GM04504 (cell line): ENCODE measurements at places on chromosomes 2 and 18.
A peak's percentile ranks its signal among the peaks of the same experiment; 100 is the strongest.

DNA sequence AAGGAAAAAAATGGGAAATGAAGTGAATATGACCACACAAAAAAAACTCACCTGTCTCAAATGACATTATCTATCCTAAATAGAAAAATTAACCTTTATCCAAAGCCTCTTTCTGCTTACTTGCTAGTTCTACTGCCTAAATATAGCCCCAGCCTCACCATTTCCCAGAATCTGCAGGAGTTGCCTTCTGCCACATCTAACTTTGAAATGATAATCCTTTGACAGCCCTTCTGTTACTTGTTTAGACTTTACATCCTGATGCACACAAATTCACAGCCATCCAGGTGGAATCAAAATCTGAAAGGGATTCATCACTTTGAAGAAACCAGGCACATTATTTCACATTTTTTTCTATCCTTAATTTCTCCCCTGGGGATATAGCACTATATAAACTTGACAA is 1356.2 kb upstream of the NXPH2 start:
- no peak for DNase-seq

DNA sequence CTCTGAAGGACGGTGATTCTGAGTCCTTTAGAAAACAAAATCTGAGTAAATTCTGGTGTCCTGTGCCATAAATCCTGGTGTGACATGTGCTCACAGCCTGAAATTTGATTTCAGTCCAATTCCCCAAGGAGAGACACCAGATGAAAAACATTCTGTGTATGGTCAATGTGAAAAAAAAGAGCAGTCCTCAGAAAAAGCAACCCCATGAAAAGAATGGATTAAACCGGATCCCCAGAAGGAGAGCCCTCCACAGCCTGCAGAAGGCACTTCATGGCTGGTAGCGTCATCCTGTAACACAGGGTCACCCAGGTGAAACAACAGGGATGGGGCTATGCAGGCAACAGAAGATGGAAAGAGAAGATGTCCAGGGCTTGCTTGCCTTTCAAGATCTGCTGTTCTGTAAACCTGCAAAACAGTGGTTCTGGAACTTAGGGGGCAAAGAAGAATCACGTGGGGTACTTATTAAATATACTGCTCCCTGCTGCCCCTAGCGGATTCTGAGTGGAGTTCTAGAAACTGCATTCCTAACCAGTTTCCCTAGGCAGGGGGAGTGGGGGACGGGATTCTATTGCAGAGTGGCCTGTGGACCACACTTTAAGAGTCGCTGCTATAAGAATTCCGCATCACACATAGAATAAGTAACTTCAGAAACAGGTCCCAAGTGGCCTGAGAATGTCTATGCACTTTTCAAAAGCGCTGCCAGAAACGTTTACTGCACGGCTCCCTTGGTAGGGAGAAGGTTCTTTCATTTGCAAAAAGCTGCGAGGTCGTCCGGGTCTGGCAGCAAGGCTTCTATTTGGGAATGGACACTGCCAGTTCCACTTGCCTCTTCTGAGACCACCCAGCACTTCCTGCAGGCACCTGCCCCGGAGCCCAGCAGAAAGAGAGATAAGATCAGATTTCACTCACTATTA is 118.9 kb upstream of the ARL5A start:
- DNase-seq, result no peak

- DNase-seq, result no peak
Observed at GRCh38 chr2:134954065-134954464, 35.4 kb downstream of the CCNT2 start.

GRCh38 chr18:61334491-61334850 is 1.2 kb downstream of the CDH20 start:
- no peak for DNase-seq

DNA sequence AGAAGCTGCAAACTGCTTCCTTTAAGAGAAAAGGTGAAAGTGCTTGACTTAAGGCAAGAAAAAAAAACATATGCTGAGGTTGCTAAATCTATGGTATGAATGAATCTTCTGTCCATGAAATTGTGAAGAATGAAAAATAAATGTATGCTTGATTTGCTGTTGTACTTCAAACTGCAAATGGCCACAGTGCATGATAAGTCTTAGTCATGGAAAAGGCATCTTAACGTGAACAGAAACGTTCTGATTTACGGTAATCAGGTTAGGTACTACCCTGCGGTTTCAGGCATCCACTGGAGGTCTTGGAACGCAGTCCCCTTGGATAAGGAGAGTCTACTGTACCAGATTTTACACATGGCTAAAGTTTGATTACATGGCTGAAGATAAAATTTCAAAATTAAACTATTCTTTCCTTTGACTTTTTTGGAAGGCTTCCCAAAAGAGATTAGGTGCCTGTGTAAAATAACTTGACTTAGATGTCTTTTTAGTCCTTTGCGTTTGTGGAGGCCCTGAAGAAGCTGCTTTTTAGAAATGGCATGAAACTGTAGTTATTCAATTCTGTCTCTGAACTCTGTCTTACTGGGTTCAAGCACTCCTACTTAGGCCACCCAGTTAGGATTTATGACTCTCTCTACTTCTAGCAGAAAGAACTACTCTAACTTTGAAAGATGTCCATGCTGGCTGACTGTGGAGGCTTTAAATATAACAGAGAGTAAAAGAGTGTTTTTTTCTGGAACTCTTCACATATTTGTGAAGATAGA is 35.9 kb upstream of the SCN9A start:
- DNase-seq, result no peak

DNA sequence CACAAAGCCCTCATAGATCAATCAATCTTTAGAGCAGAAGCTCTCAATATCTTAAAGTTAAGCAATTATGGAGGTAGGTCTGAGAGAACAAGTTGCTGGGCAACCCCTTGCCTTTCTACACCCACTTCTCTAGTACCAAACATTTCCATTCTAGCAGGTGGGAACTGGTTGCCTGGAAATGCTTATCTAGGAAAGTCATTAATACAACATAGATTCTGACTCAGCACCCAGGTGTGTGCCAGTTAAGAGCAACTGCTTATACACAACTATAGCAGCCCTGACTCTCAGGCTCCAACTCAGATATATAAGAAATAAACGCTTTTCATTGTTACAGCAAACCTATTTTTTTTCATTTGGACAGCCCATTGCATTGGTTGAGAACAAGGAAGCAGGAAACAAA is 237.7 kb downstream of the IRS1 start:
- no peak for DNase-seq

GRCh38 chr18:62445386-62445917 is 77.4 kb upstream of the ZCCHC2 start:
- no peak for DNase-seq

GRCh38 chr18:49023271-49023937 is 72.6 kb upstream of the SMAD7 start:
- DNase-seq, result no peak

DNA sequence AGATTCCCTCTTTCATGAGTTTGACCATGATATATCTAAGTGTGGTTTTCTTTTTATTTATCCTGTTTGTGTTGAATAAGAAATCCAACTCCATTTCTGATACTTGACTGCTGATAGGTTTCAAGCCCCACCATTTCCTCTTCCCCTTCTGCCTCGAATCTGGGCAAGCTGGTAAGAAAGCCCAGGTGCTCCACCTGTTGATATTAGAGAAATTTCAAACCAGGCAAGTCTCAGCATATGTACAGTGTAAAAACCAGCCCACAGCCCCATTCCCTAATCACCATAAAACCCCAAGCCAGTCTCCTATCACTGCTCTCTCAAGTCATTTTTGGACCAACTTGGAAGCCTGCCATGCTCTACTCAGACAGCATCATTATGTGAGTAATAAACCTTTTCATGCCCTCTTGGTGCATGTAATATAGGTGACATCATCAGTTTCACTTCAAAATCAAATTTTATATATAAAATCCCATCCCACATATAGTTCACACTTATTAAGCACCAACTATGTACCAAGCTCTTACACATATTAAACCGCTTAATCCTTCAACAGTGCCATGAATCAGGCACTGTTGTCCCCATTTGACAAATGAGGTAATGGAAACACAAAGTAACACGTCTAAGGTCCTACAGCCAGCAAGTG is 46.6 kb downstream of the SMAD2 start:
- DNase-seq, result peak; percentile 24

GRCh38 chr18:51070545-51070944 is 40.5 kb downstream of the SMAD4 start:
- peak; percentile 65 for DNase-seq

DNA sequence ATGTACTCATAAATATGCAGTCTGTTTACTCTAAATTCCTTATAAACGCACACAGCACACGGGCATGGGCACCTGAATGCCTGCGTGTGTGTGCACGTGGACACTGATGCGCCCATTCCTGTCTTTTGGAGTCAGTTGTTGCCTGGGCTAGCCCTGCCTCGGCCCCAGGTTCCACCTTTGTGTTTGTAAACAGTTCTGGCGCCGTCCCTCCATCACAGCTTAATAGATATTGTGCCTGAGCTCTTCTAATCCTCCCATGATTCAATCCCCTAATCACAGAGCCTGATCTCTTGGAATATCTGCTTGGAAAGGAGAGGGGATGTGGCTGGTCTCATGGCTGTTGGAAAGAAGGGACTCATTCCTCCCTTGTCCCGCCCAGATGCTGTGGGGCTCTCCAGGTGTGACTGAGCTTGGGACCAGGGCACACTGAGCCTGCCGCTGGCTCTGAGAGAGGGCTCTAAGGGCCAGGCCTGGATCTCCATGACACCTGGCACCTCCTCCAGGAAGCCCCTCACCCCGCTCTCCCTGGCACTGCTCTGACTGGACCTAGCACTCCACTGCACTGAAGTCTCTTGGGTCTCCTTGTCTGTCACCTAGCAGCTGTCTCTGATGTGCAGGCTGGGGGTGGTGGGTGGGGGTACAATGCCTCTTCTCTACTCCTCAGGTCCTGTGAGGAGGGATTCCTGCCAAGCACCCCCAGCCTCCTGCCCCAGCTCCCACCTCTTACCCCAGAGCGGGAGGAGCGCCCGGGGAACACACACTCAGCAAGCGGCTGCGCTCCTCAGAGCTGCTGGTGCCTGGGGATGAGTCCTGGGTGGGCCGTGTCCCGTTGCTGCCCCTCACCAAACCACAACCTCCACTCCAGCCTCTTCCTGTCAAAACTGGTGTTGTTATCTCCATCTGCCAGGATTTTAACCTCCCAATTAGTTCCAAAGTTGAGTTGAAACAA is 181.3 kb downstream of the INHBB start:
- DNase-seq, result no peak

- DNase-seq, result no peak
Observed at GRCh38 chr2:117718048-117718447, 96.4 kb upstream of the DDX18 start.

DNA sequence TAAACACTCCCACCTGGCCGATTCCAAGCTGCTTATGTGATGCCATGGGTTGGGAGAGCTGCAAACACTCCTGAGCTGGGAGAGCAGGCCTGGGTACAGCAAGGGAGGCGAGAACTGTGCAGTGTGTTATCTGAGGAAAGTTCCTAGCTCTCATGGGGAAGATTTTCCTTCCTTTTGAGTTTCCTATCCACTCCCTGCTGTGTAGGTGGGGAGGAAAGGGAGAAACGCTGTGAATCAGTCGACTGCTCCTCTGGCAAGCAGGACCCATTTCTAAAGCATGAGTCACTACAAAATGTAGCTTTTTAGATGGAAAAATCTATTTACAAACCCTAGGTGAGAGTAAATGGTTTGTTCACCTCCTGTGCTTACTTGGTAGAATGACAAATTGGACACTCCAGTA is 80.4 kb downstream of the SH3RF3 start:
- DNase-seq, result peak; percentile 49

GRCh38 chr2:233799087-233799665 is 21.0 kb downstream of the MROH2A start:
- DNase-seq, result no peak

- peak; percentile 4 for DNase-seq
Observed at GRCh38 chr2:72993147-72993932, 76.0 kb downstream of the EMX1 start.

GRCh38 chr2:37812941-37813730 is 112.0 kb upstream of the RMDN2 start:
- no peak for DNase-seq

DNA sequence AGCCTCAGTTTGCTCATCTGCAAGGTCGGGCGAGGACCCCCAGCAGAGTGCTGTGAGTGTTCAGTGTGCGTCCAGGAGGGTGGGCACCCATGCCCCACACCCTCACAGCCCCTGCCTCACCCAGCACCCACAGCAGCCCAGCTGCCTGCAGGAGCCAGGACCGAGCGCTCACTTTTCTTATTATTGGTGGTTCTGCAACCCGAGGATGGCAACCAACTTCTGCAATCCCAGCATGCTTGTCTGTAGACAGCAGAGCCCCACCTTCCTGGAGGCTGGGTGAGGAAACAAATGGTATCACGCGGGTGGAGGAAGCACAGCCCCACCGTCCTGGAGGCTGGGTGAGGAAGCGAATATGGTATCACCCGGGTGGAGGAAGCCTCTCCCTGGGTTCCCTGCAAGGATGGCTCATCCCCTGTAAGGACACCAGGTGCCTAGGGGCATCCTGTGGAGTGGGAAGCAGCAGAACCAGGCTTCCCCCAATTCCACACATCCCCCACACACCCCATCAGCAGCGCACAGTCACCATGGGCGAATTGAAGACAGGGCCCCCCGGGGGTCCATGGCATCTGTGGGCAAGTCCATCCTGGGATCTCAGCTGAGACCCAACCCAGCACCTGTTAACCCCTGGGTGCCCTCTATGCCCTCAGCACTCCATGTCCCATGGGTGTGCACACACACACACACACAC is 220.5 kb upstream of the RAB6C start:
- no peak for DNase-seq

GRCh38 chr2:129849559-129850160 is 129.8 kb upstream of the RAB6C start:
- peak; percentile 41 for DNase-seq

GRCh38 chr2:174752403-174753037 is 11.8 kb downstream of the CHRNA1 start:
- no peak for DNase-seq

- no peak for DNase-seq
Observed at GRCh38 chr2:161766334-161766733, 142.1 kb downstream of the SLC4A10 start.

DNA sequence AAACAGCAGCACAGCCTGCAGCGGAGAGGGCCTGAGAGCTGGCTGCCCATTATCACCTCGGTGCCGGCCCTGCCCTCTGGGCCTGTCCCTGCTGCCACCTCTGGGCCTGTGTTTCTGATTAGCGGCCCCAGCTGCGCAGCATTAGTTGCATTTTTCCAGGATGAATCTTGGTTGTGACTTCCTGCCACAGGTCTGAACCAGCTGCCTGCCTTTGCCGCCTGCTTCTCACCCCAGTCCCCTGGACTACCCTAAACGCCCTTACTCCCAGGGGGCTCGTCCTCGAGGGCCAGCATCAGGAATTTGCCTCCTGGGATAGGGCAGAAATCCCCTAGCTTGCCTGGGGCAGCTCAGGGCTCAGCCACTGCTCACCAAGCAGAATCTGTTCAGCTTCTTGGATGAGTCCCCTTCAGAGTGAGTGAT is 342.8 kb downstream of the DYSF start:
- no peak for DNase-seq

DNA sequence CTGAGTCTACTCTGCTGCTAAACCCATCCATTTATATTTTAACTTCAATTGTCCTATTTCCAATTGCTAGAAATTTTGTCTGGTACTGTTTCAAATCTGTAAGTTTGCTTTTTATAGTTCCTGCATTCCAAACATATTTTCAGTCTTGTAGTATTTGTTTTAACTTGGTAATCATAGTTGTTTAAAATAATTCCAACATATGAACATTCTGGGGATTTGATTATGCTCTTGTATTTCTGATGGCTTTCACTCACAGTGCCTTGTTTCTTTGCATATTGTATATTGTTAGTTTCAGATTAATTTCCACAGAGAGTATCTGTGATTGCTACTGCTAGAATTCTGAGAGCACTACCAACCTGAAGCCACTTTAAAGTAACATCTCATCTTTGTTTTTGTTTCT is 202.4 kb downstream of the ETAA1 start:
- no peak for DNase-seq
